ENCODE measurements at places on chromosomes 7 and 10. TPM values are rescaled to one million over a fixed set of nuclear protein-coding genes. Genes with fewer than 3 reads are reported as not detected.

ATP6V0A4 gene
- 0.64 TPM for total RNA-seq

NUDT1 gene
- 14.8 TPM for total RNA-seq

UPK3B gene
- total RNA-seq: 1.5 TPM

FAM171A1 gene
- 30.4 TPM for total RNA-seq

BMPER gene
- total RNA-seq: 0.50 TPM

SPDYE1 gene
- not detected for total RNA-seq

GCK gene
- total RNA-seq: not detected

PRSS37 gene
- not detected for total RNA-seq

ZNF722 gene
- total RNA-seq: not detected

NKX1-2 gene
- total RNA-seq: not detected

DNA sequence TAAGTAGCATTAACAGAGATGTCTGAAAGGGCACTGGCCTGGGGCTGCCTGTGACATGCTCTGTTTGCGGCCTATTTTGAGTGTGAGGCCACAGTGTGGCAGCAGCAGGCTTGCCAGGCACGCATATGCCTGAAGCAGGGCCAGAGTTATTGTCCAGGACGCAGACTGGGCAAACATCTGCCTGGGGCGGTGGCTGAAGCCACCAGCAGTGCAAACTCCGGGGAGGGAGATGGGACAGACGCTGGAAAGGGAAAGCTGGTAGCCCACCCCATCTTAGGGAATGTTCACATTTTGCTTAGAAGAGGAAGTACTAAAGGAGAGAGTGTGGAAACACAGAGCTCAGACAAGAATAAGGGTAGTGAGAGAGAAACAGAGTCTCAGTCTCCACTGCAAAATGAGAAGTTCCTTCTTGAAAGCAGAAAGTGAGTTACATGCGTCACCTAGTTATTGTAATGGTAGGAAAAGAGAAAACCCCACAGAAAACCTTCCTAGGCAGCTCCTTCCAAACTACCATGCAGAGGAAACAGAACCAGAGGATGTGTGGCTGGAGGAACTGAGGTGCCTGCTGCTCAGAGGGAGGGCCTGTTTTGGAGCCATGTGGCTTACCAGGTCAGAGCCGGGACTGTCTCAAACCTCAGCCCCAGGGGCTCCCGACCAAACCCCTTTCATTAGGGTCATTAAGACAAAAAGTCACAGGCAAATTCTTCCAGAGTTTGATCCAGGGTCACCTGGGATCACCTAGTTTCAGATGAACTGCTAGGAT is 14.5 kb downstream of the AKR1B1 start:
- H3K27ac ChIP-seq: no peak overlapping the region
- H3K27me3 ChIP-seq: no peaks in the 10 kb centered on the region
- H3K36me3 ChIP-seq: peaks cover 64% of the 10 kb centered on the region
- H3K4me1 ChIP-seq: peaks cover 5% of the 10 kb centered on the region

- H3K27me3 ChIP-seq: peaks cover 16% of the 10 kb centered on the region
- no peak for DNase-seq
- H3K36me3 ChIP-seq: no peaks in the 10 kb centered on the region
- no peak overlapping the region for H3K4me3 ChIP-seq
- H3K27ac ChIP-seq: no peak overlapping the region
- no peaks in the 10 kb centered on the region for H3K4me1 ChIP-seq
Observed at GRCh38 chr10:11450427-11450826, 161.0 kb downstream of the USP6NL start.

- H3K36me3 ChIP-seq: peaks cover 6% of the 10 kb centered on the region
- peaks cover 49% of the 10 kb centered on the region for H3K4me1 ChIP-seq
- no peaks in the 10 kb centered on the region for H3K27me3 ChIP-seq
- H3K27ac ChIP-seq: peak overlapping the region; percentile 55
Observed at GRCh38 chr10:14385596-14386593, 55.2 kb upstream of the FRMD4A start.

- H3K27me3 ChIP-seq: no peaks in the 10 kb centered on the region
- peaks cover 9% of the 10 kb centered on the region for H3K4me1 ChIP-seq
- DNase-seq: peak; percentile 80
- H3K27ac ChIP-seq: no peak overlapping the region
Observed at GRCh38 chr10:1204434-1205326, 148.5 kb downstream of the WDR37 start.

DNA sequence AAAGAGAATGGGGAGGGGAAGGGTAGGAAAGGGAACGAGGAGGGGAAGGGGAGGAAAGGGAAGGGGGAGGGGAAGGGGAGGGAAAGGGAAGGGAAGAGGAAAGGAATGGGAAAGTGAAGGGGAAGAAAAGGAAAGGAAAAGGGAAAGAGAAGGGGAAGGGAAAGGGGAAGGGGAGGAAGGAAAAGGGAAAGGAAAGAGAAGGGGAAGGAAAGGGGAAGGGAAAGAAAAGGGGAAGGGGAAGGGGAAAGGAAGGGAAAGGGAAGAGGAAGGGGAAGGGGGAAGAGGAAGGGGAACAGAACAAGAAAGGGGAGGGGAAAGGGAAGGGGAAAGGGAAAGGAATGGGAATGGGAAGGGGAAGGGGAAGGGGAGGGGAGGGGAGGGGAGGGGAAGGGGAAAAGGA is 352.1 kb downstream of the PARD3 start:
- H3K4me1 ChIP-seq: peaks cover 19% of the 10 kb centered on the region
- no peak overlapping the region for H3K4me3 ChIP-seq
- no peak overlapping the region for H3K27ac ChIP-seq

GRCh38 chr10:116850058-116850611 is 836 bp downstream of the ENO4 start:
- H3K4me3 ChIP-seq: peak overlapping the region; percentile 88
- peak overlapping the region; percentile 85 for H3K27ac ChIP-seq
- no peaks in the 10 kb centered on the region for H3K36me3 ChIP-seq
- DNase-seq: no peak

- peaks cover 18% of the 10 kb centered on the region for H3K36me3 ChIP-seq
- H3K4me1 ChIP-seq: peaks cover 32% of the 10 kb centered on the region
- peak overlapping the region; percentile 68 for H3K27ac ChIP-seq
- H3K27me3 ChIP-seq: peaks cover 20% of the 10 kb centered on the region
- no peak for DNase-seq
- peak overlapping the region; percentile 59 for H3K4me3 ChIP-seq
Observed at GRCh38 chr7:42315631-42316030, 78.6 kb upstream of the GLI3 start.

- no peak overlapping the region for H3K27ac ChIP-seq
- DNase-seq: no peak
- H3K27me3 ChIP-seq: peaks cover 48% of the 10 kb centered on the region
- H3K4me3 ChIP-seq: no peak overlapping the region
Observed at GRCh38 chr10:13390604-13391522, 42.8 kb upstream of the SEPHS1 start.

DNA sequence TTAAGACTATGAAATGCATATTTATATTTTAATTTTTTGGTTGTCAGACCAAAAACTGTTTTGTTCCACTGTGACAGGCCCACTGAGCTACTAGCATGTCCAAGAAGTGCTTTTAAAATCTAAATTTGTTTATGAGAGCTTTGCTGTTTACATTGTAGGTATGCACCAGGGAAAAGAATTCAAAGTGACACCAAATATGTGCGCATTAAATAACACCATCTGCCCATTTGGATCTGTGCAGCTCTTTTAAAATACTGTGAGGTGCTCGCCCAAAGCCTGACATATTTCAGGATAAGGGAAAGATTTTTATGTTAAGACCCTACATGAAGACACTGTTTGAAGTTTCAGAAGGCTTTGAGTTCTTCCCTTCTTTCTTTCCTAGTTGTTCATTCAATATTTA is 162.9 kb downstream of the ST7 start:
- no peak overlapping the region for H3K4me3 ChIP-seq
- peaks cover 16% of the 10 kb centered on the region for H3K36me3 ChIP-seq
- peaks cover 23% of the 10 kb centered on the region for H3K4me1 ChIP-seq
- H3K27me3 ChIP-seq: no peaks in the 10 kb centered on the region
- no peak for DNase-seq

GRCh38 chr10:129058664-129059155 is 408.3 kb upstream of the MGMT start:
- H3K27ac ChIP-seq: no peak overlapping the region
- H3K27me3 ChIP-seq: no peaks in the 10 kb centered on the region
- peak; percentile 77 for DNase-seq

GRCh38 chr7:22488643-22489462 is 11.1 kb downstream of the STEAP1B start:
- no peaks in the 10 kb centered on the region for H3K27me3 ChIP-seq
- no peak overlapping the region for H3K27ac ChIP-seq
- no peaks in the 10 kb centered on the region for H3K4me1 ChIP-seq

DNA sequence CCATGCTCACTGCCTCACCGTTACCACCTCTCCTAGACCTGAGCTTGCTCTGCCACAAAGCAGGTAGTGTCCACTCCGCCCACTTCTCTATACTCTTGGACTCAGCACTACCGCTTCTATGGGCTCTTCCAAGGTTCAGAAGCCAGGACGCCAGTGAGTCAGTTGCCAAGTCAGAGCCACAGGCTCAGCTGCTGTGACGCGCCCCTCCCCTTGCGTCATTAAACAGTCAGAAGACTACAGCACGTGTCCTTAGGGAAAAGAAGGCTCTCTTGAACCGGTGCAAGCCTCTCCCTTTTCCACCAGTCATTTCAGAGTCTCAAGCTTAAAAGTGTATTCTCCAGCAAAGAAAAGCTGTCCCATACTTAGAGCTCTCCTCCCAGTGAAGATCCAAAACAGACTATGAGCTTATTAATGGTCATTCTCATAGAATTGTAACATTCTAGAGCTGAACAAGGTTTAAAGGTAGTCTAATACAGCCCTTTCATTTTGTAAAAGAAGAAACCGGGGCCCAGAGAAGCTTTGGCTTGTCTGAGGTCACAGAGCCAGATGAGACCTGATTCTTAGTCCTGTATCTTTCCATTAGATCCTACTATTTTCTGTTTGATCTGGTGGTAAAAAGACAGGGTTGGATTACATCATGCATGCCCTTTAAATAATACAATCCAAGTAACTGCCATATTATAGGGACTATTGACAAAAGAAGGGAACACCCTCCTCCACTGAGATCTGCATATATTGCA is 40.9 kb upstream of the MET start:
- no peaks in the 10 kb centered on the region for H3K36me3 ChIP-seq
- H3K4me3 ChIP-seq: no peak overlapping the region
- no peaks in the 10 kb centered on the region for H3K27me3 ChIP-seq

- H3K36me3 ChIP-seq: no peaks in the 10 kb centered on the region
- H3K4me1 ChIP-seq: peaks cover 28% of the 10 kb centered on the region
- DNase-seq: no peak
- H3K27ac ChIP-seq: no peak overlapping the region
- H3K27me3 ChIP-seq: no peaks in the 10 kb centered on the region
Observed at GRCh38 chr10:3225561-3225960, 53.0 kb upstream of the PITRM1 start.

- H3K4me1 ChIP-seq: peaks cover 39% of the 10 kb centered on the region
- no peaks in the 10 kb centered on the region for H3K36me3 ChIP-seq
- no peak for DNase-seq
- no peak overlapping the region for H3K4me3 ChIP-seq
- no peak overlapping the region for H3K27ac ChIP-seq
- no peaks in the 10 kb centered on the region for H3K27me3 ChIP-seq
Observed at GRCh38 chr10:115942101-115942500, 330.9 kb downstream of the GFRA1 start.

DNA sequence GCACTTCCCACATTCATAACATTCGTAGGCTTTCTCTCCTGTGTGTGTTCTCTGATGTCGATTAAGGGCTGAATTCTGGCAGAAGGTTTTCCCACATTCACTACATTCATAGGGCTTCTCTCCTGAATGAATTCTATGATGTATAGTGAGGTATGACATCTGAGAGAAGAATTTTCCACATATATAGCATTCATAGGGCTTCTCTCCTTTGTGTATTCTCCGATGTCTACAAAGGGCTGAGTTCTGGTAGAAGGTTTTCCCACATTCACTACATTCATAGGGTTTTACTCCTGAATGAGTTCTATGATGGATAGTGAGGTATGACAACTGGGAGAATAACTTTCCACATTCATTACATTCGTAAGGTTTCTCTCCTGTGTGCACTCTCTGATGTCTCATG is 15.6 kb downstream of the ZNF12 start:
- no peaks in the 10 kb centered on the region for H3K4me1 ChIP-seq
- H3K4me3 ChIP-seq: no peak overlapping the region
- peaks cover 43% of the 10 kb centered on the region for H3K36me3 ChIP-seq
- H3K27ac ChIP-seq: no peak overlapping the region

GRCh38 chr10:82394122-82394521 is 519.1 kb downstream of the NRG3 start:
- no peak overlapping the region for H3K27ac ChIP-seq
- no peak overlapping the region for H3K4me3 ChIP-seq
- H3K4me1 ChIP-seq: no peaks in the 10 kb centered on the region
- no peak for DNase-seq
- no peaks in the 10 kb centered on the region for H3K36me3 ChIP-seq

- H3K4me3 ChIP-seq: no peak overlapping the region
- peak overlapping the region; percentile 85 for H3K27ac ChIP-seq
- peaks cover 14% of the 10 kb centered on the region for H3K36me3 ChIP-seq
Observed at GRCh38 chr7:38187794-38188440, 9.9 kb downstream of the STARD3NL start.

DNA sequence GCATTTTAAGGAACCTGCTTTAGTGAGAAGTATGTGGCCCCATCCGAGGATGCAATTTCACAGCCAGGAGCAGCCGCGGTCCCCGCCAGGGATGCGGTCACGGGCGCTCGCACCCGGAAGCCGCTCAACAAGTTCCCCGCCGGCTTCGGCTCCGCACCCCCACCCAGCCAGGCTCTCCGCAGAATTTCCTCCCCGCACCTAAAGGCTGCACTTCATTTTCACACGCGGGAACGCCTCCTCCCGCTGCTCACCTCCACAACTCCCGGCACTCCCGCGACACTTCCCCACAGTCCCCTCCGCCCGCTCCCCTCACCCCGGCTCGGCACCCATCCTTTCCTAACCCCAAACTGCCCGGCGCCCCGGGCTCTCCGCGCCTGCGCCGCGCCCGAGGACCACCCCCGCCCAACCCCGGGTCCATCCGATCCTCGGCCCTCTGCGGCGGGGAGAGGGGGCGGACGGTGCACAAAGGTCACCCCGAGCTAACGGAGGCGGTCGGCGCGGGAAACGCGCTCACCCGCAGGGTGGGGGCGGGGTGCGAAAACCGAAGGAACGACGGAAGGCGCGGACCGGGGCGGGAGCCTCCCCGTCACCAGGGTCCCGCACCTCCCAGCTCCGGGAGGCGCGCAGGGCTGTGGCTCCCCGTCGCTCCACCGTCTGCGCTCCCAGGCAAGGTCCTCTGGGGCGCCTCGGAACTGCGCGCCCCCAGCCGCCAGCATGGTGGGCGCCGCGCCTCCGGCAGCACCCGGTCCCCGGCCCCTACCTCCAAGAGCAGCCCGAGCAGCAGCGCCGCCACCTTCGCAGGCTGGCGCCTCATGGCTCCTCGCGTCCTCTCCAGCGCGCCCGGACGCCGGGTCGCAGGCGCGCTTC is 558 bp downstream of the VOPP1 start:
- peaks cover 54% of the 10 kb centered on the region for H3K4me1 ChIP-seq
- DNase-seq: no peak
- H3K27me3 ChIP-seq: peaks cover 2% of the 10 kb centered on the region
- H3K36me3 ChIP-seq: no peaks in the 10 kb centered on the region
- H3K4me3 ChIP-seq: peak overlapping the region; percentile 94
- peak overlapping the region; percentile 91 for H3K27ac ChIP-seq

- no peaks in the 10 kb centered on the region for H3K27me3 ChIP-seq
- DNase-seq: no peak
- H3K36me3 ChIP-seq: no peaks in the 10 kb centered on the region
- no peak overlapping the region for H3K4me3 ChIP-seq
- peaks cover 6% of the 10 kb centered on the region for H3K4me1 ChIP-seq
Observed at GRCh38 chr7:1428941-1429501, 30.2 kb downstream of the MICALL2 start.

GRCh38 chr7:128788446-128789412 is 3.0 kb upstream of the CCDC136 start:
- H3K27me3 ChIP-seq: peaks cover 31% of the 10 kb centered on the region
- H3K27ac ChIP-seq: no peak overlapping the region
- H3K4me3 ChIP-seq: no peak overlapping the region
- no peak for DNase-seq
- peaks cover 3% of the 10 kb centered on the region for H3K36me3 ChIP-seq
- peaks cover 9% of the 10 kb centered on the region for H3K4me1 ChIP-seq

Measured in osteocyte (in vitro differentiated cells).